Fibroblast of villous mesenchyme (primary cell): ENCODE measurements at places on chromosomes 6 and 20. TPM values are rescaled to one million over a fixed set of nuclear protein-coding genes. Genes with fewer than 3 reads are reported as not detected.

MYMX gene
- total RNA-seq, result not detected in 2 replicates

NTSR1 gene
- total RNA-seq, result under 0.01 TPM in 2 replicates

COL21A1 gene
- under 0.01 and 0.64 TPM in 2 replicates for total RNA-seq

SLC2A10 gene
- total RNA-seq, result 45.4 and 52.7 TPM in 2 replicates

RIN2 gene
- total RNA-seq, result 57.7 and 102 TPM in 2 replicates

GABRR2 gene
- total RNA-seq, result under 0.01 and 0.32 TPM in 2 replicates
